ENCODE measurements at places on chromosomes 6 and 20. TPM values are rescaled to one million over a fixed set of nuclear protein-coding genes. Genes with fewer than 3 reads are reported as not detected.

SLC26A8 gene
- total RNA-seq: not detected

CRISP2 gene
- 22.7 TPM for total RNA-seq

SYCP2 gene
- 4.8 TPM for total RNA-seq

POM121L2 gene
- total RNA-seq: 0.62 TPM

EPPIN gene
- total RNA-seq: 137 TPM

COL10A1 gene
- not detected for total RNA-seq

DNAH8 gene
- 3.6 TPM for total RNA-seq

VPS52 gene
- total RNA-seq: 42.2 TPM

ENPP3 gene
- total RNA-seq: 2.2 TPM

PGC gene
- 391 TPM for total RNA-seq

COQ3 gene
- total RNA-seq: 4.0 TPM

NKAPL gene
- total RNA-seq: 3.9 TPM

RFX6 gene
- total RNA-seq: 0.74 TPM

TFAP2B gene
- not detected for total RNA-seq

VSX1 gene
- total RNA-seq: not detected
